ENCODE measurements at places on chromosomes 1 and 21. TPM values are rescaled to one million over a fixed set of nuclear protein-coding genes. Genes with fewer than 3 reads are reported as not detected.

BCAR3 gene
- polyA plus RNA-seq: 1.6 TPM

MMP23B gene
- polyA plus RNA-seq: not detected

CSF1 gene
- 0.13 TPM for polyA plus RNA-seq

S100A5 gene
- polyA plus RNA-seq: not detected

LAD1 gene
- polyA plus RNA-seq: not detected

FUCA1 gene
- polyA plus RNA-seq: 23.5 TPM

KLHL17 gene
- 0.67 TPM for polyA plus RNA-seq

DPH5 gene
- polyA plus RNA-seq: 52.1 TPM

GPR161 gene
- 2.0 TPM for polyA plus RNA-seq

KHDRBS1 gene
- polyA plus RNA-seq: 33.2 TPM
